ENCODE measurements at places on chromosomes 13 and 19. TPM values are rescaled to one million over a fixed set of nuclear protein-coding genes. Genes with fewer than 3 reads are reported as not detected.

Gene ZNF98
- polyA plus RNA-seq: not detected

Gene SELENOV
- polyA plus RNA-seq: not detected

Gene ZNF544
- 13.8 TPM for polyA plus RNA-seq

Gene TSHZ3
- 4.6 TPM for polyA plus RNA-seq

Gene PLIN5
- 15.5 TPM for polyA plus RNA-seq

Gene RETN
- polyA plus RNA-seq: 73.9 TPM

Gene PEAK3
- 7.4 TPM for polyA plus RNA-seq

Data from lung (tissue), 17 donors.